Esophagus muscularis mucosa (tissue), 4 donors: ENCODE measurements at places on chromosomes 7 and 10. TPM values are rescaled to one million over a fixed set of nuclear protein-coding genes. Genes with fewer than 3 reads are reported as not detected.

C10orf53 gene
- not detected for total RNA-seq

METTL2B gene
- total RNA-seq: 22.0 TPM

GHRHR gene
- not detected for total RNA-seq

PIK3CG gene
- 3.8 TPM for total RNA-seq

HHEX gene
- 4.6 TPM for total RNA-seq

TUBAL3 gene
- total RNA-seq: not detected

ZNF727 gene
- total RNA-seq: 2.3 TPM

OR2A1 gene
- 0.26 TPM for total RNA-seq

BZW2 gene
- total RNA-seq: 66.6 TPM
